ENCODE measurements at places on chromosomes 5 and 9.
A peak's percentile ranks its signal among the peaks of the same experiment; 100 is the strongest.

DNA sequence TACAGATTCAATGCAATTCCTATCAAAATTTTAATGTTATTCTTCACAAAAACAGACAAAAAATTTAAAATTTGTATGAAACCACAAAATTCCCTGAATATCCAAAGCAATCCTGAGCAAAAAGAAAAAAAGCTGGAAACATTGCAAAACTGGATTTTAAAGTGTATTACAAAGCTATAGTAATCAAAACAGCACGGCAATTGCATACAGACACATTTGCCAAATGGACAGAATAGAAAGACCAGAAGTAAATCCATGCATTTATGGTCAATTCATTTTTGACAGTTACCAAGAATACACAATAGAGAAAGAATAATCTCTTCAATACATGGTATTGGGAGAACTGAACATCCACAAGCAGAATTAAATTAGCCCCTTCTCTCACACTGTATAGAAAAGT is 110.5 kb downstream of the TMEM232 start:
- no peak for DNase-seq

GRCh38 chr5:173782671-173783101 is 105.5 kb upstream of the CPEB4 start:
- DNase-seq: peak; percentile 95

GRCh38 chr5:152282331-152282730 is 122.7 kb downstream of the NMUR2 start:
- no peak for DNase-seq

- no peak for DNase-seq
Observed at GRCh38 chr5:74272831-74273451, 367.6 kb downstream of the ENC1 start.

DNA sequence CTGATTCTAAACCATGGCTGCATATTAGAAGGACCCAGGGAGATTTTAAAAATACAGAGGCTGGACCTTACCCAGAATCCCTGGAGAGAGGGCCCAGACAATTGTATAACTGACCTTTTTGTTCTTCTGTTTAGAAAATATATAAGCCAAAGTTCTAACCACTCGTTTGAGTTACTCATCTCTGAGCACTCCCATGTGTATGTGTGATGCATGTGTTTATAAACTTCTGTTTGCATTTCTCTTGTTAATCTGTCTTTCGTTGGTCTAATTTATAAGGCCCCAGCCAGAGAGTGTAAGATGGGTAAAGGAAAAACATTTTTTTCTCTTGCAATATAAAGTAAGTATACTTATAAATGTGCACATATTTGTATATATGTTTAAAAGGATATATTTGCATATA is 443.9 kb downstream of the ZNF608 start:
- DNase-seq: no peak

- DNase-seq: no peak
Observed at GRCh38 chr5:98102936-98103335, 670.5 kb upstream of the RGMB start.

GRCh38 chr9:134213881-134214341 is 49.5 kb upstream of the RNU6ATAC start:
- no peak for DNase-seq

DNA sequence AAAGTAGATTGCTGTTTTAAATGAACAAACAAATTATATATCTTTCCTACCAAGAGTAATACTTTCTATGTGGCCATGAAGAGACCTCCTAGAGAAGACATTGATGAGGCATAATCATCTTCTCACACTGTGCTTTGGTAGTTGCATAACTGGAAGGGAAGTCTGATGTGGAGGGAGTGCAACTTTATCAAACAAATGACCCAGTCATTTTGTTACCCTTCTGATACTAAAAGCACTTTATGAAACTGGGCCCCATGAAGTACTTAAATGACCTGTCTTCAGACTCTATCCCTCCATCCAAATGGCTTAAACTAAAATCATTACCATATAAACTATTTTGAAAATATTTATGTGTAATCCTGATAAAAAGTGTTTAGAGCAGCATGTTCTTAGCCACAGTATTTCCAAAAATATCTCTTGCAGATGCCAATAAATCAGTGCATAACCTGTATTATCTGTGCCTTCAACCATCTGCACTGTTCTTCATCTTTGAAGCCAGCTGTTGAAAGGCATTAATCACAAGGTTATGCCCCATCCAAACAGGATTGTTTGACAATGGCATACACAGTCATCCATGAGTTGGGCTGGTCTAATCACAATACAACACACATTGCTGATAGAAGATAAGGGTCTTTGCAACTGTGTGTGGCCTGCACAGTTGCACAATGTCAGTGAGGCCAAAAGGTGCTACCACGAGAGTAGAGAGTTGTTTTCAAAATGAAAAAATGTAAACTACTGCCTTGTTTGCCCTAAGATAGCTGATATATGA is 31.9 kb upstream of the MIER3 start:
- no peak for DNase-seq

GRCh38 chr5:16902846-16903245 is 33.2 kb downstream of the MYO10 start:
- DNase-seq: no peak

DNA sequence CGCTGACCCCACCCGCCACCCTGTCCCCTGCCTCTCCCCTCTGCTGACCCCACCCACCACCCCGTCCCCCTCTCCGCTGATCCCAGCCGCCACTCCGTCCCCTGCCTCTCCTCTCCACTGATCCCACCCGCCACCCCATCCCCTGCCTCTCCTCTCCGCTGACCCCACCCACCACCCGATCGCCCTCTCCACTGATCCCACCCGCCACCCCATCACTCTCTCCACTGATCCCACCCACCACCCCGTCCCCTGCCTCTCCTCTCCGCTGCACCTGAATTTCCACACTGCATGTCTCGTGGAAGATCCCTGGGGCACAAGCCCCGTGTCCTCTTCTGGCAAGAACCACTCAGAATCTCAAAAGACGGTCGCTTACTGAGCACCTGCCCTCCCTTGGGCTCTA is 53.4 kb upstream of the OLFM1 start:
- DNase-seq: no peak

GRCh38 chr5:54533541-54534190 is 16.1 kb downstream of the SNX18 start:
- no peak for DNase-seq

- no peak for DNase-seq
Observed at GRCh38 chr9:92480291-92480771, 2.0 kb downstream of the ASPN start.

DNA sequence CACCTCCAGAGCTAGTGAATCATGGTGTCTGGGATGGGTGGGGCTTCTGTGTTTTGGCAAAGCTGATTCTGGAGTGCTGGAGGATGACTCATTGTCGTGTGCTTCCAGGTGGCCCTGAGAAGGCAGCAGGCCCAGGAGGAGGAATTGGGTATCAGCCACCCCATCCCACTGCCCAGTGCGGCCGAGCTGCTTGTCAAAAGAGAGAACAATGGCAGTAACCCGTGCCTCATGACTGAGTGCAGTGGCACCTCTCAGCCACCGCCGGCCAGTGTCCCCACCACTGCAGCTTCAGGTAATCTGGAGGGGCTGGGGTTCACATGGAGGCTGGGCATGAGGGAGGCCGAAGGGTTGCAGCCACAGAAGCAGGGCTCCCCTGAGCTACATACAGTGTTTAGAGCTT is 5.4 kb downstream of the DMRT1 start:
- no peak for DNase-seq

GRCh38 chr9:94680020-94680419 is 40.7 kb upstream of the FBP1 start:
- DNase-seq: no peak

- no peak for DNase-seq
Observed at GRCh38 chr5:28398185-28398584, 1359.8 kb upstream of the CDH9 start.

DNA sequence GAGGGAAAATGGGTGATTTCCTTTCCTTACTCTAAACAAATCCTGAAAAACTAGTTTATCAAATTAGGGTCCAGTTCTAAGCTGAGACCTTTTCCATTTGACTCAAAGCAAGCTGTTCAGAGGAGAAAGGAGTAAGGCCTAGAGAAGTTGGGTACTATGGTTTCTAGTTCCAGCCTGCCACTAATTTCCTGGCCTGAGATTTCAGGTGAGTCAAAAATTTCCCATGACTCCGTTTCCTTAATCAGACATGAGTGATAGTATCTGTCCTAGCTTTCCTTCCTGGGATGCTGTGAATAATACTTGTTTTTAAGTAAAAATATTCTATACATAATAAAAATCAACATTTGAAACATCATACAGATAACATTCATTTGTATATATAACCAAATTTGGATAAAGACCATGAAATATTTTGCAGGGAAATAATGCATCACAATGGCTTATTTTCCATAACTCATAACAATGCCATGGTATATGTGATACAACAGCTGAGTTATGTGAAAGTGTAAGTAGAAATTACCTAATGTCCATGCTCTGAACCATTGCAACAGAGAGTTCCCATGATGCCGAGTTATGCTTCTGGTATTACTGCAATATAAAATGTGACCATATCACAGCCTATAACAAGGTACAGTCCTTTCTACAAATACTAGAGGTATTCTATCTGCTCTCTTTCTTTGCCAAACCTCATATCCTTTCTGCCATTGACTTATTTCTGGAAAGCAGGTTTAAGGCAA is 142.7 kb downstream of the MLLT3 start:
- DNase-seq: no peak

- no peak for DNase-seq
Observed at GRCh38 chr5:42870882-42871418, 59.3 kb upstream of the SELENOP start.

DNA sequence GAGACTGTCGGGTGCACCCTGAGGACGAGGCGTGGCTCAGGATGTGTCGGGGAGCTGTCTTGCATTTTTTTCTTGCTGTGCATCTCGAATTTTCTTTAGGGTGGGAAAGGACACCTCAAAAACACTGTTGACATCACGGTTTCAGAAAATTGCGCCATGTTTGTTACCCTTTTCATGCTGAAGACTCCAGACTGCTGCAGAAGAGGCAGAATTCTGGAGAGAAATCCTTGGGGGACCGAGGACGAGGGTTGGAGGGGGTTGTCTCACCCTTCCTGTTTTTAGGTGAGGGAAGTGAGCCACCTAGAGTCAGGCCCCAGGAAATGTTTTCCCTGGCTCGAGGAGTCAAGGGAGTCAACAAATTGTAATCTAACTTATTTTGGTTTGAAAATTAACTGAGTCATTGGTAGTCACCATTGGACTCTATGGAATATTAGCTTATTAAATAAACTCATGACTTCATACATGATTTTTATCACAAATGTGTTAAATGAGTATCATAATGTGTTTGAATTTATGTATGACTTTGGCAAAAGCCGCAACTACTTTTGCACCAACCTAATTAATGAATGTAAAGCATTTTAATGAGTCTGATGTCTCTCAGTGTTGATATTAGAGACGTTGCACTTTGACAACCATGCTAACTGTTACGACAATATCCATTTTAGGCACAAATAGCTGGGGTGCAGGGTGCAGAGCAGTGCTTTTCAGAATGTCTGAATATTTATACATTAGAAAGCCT is 724 bp upstream of the LYSMD3 start:
- peak; percentile 90 for DNase-seq

DNA sequence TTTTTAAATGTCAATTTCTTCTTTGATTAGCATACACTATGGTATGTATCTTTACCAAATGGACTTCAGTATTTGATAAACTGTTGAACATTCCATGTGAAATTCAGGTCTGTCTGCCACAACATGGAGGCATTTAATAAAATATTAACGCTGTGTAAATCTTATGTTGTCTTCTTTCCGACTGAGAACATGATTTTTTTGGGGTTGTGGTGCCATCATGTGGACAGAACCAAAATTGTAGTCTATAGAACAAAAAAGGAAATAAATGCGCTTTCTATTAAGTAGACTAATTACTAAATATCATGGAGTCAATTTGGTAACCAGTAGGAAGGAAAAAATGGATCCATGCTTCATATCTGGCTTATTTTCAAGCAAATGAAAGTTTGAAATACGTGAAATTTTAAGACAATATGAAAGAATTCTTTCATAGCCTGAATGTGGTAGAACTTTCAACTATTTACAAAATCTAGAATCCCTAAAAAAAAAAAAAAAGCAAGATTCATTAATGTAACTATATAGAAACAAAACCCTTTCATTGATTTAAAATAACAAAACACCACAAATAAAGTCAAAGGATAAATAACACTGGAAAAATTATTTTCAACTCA is 2.8 kb upstream of the PLK2 start:
- peak; percentile 41 for DNase-seq

GRCh38 chr9:136312436-136312835 is 8.5 kb upstream of the CCDC187 start:
- peak; percentile 16 for DNase-seq

DNA sequence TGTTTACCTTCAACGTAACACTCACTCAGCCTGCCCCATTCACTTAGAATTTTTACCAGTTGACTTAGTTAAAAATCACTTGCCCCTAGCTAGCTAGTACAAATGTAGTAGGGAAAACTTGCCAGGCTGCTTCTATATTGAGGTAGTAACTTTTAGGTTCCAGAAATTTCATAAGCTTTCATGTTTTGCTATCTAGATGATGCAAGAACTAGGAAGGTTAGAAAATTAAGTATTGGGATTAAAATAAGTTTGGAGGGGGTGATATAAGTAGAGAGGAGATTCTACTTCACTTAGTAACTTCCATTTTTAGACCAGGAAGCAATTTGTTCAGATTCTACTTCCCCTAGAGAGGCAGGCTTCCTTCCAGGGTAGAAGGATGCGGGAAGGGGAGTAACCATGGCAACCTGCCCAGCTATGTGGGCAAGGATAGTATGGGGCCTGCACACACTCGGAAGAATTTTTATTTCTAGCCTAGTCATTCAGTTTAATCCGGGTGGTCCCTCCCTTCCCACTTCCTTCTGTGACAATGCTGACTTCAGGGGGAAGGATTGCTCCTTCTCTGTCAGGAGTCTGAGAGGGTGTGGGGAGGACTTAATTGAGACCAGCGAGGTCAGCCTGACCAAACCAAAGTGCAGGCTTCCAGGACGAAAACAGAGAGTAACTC is 4.2 kb downstream of the DAB2 start:
- DNase-seq: no peak

DNA sequence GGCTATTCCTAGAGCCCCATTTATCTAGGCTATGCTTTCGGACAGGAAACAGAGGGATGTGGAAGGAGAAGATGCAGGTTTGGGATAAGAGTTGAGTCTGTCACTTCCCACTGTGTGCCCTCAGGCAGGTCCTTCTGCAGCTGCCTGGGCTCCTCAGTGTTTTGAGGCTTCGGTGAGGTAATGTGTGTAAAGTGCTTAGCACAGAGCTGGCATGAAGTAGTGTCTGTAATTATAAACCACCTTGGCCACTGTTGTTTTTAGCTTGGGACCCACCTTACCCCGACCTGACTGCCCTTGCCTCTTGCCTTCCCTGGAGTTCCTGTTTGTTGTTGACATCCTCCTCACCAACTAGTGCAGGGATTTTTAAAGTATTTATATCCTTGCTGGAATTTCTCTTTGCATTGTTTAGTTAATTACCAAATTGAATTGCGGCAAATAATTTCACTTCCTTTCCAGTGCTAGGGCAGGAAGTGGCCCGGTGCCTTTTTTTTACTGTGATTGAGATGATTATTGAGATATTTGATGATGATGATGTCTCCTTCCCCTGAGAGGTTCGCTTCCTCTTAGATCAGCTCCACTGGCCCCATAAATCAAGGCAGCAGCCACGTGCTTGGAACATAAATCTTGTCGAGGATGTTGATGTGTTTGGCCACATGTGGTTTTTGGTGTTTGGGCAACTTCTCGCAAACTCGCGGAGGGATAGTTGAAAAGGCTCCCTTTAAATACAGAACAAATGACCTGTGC is 38.3 kb upstream of the DAB2IP start:
- no peak for DNase-seq

GRCh38 chr9:130328349-130328801 is 62.8 kb downstream of the HMCN2 start:
- DNase-seq: no peak

GRCh38 chr5:11363631-11364178 is 540.5 kb downstream of the CTNND2 start:
- DNase-seq: no peak

Data from hematopoietic multipotent progenitor cell treated with erythropoietin and hydrocortisone succinate and interleukin-3 and kit ligand, for 15 days (in vitro differentiated cells).